Caco-2 (cell line): ENCODE measurements at places on chromosomes 3 and 15. TPM values are rescaled to one million over a fixed set of nuclear protein-coding genes. Genes with fewer than 3 reads are reported as not detected.

DNA sequence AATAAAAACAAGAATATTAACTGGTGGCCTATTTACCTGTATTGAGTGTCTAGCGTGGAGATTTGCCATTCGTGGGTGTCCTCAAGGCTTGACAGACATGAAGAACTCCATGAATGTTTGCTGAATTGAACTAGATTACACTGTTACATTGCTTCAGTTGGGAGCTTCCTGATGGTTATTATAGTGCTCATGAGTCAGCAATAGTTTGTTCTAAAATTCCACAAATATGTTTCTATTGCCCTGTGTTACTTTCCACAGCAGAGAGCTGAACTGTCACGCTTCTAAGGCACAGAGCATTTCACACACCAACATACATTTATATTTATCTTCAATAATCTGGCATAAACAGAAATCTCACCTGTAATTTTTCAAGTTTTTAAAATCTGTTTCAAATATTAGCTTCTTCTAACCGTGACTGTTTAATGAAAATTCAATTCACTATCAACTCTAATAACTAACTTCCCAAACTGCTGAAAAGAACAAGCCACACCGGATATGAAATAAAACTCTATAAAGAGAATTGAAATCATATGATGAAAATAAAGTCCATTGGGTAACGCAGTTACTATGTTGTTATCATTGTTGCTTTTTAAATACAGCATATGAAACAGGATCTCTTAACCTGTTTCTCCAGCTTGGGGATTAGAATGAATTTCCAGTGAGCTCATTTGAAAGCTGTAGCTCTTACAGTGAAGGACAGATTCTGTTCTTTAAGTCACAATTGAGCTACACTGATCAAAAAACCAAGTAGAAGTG lies 61.2 kb upstream of the MCF2L2 start:
- no peaks in the 10 kb centered on the region for H3K27me3 ChIP-seq
- H3K4me1 ChIP-seq, result no peaks in the 10 kb centered on the region
- H3K36me3 ChIP-seq, result no peaks in the 10 kb centered on the region
- H3K4me3 ChIP-seq, result no peak overlapping the region
- H3K27ac ChIP-seq, result no peak overlapping the region
- DNase-seq, result no peak

TYRO3 gene
- 118 and 120 TPM in 2 replicates for total RNA-seq

GLT8D1 gene
- total RNA-seq, result 30.5 and 31.4 TPM in 2 replicates

GRCh38 chr3:67245545-67245944 lies 247.4 kb downstream of the KBTBD8 start:
- H3K36me3 ChIP-seq, result no peaks in the 10 kb centered on the region
- H3K27me3 ChIP-seq, result no peaks in the 10 kb centered on the region
- no peak overlapping the region for H3K4me3 ChIP-seq
- no peak for DNase-seq

DNA sequence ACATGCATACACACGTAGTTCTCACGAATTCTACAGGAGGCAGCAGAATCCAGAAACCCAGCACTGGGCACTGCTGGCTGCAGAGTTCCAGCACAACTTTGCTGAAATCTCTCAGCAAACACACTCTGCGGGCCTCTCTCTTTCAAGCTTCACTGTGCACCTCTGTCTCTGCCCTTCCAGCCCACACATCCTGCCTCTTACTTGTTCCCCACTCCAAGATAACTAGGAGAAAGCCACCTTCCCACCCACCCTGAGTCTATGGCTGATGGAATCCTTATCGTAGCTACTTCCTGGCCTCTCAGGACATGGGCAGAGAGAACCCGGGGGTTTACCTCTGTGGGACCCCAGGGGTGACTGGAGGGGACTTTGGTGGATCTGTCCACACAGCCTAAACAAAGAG lies 11.9 kb downstream of the ANP32A start:
- H3K27me3 ChIP-seq, result no peaks in the 10 kb centered on the region
- peaks cover 14% of the 10 kb centered on the region; the same call in 1 of the 2 replicates for H3K4me1 ChIP-seq
- H3K36me3 ChIP-seq, result no peaks in the 10 kb centered on the region
- peak overlapping the region; percentile 31 for H3K27ac ChIP-seq

DNA sequence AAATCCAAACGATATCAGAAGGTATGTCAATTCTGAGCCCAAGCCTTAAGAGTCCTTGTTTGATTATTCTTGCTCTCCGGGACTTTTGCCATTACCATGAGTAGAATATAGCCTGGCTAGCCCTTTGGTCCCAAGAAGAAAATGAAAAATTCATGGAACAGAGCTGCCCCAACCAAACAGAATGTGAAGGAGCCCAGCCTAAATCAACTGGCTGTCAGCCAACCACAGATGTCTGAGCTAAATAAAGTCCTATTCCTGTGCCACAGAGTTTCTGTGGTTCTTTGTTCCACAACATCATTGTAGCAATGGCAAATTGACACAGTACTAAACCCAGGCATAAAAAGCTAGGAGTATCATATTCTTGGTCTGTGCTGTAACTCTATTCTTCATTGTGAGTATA lies 185.2 kb downstream of the CPNE4 start:
- H3K4me3 ChIP-seq, result no peak overlapping the region
- H3K27me3 ChIP-seq, result no peaks in the 10 kb centered on the region

DNA sequence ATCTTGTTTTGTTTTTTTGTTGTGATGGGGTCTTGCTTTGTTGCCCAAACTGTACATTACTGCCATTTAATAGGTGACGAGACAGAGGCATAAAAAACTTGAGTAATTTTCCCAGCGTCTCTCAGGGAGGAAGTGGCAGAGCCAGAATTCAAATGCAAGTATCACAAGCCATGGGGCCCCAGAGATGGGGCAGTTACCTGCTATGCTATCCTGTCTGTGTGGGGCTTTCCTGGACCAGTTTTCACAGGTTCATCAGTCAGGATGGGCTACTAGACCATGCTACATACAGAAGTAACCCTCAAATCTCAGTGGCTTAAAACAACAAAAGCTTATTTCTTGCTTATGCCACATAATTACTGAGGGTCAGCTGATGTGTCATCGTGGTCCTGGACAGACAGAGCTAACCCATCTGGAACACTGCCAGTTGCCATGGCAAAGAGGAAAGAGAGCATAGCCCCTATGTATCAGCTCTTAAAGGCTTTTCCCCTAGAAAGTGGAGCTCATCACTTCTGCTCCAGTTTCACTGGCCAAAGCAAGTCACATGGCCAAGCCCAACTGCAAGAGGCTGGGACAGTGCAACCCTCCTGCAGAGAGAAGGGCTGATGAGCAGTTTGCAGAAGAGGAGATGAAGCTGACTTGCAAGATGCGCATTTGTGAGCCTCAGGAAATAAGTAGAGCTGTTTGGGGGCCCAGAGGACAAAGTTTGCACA lies 31.7 kb upstream of the SYNM start:
- H3K4me3 ChIP-seq, result no peak overlapping the region
- DNase-seq, result no peak
- H3K27me3 ChIP-seq, result no peaks in the 10 kb centered on the region; the same call in 1 of the 2 replicates
- no peak overlapping the region for H3K27ac ChIP-seq
- no peaks in the 10 kb centered on the region for H3K4me1 ChIP-seq

- no peaks in the 10 kb centered on the region for H3K4me1 ChIP-seq
- H3K36me3 ChIP-seq, result no peaks in the 10 kb centered on the region
- no peak overlapping the region for H3K4me3 ChIP-seq
- H3K27ac ChIP-seq, result no peak overlapping the region
Observed at GRCh38 chr3:157098121-157098822, 61.7 kb downstream of the CCNL1 start.

C3orf49 gene
- not detected in 2 replicates for total RNA-seq

GRCh38 chr3:154970797-154971196 lies 109.3 kb upstream of the MME start:
- H3K4me1 ChIP-seq, result no peaks in the 10 kb centered on the region
- no peak overlapping the region for H3K27ac ChIP-seq
- no peak overlapping the region for H3K4me3 ChIP-seq
- no peaks in the 10 kb centered on the region for H3K27me3 ChIP-seq

FBXW12 gene
- total RNA-seq, result 1.7 and 2.3 TPM in 2 replicates

CHRM5 gene
- not detected in 2 replicates for total RNA-seq

GRCh38 chr3:150411976-150412375 lies 3.9 kb downstream of the TSC22D2 start:
- no peak for DNase-seq
- peak overlapping the region; percentile 59 for H3K27ac ChIP-seq
- H3K36me3 ChIP-seq, result no peaks in the 10 kb centered on the region; the same call in 1 of the 2 replicates
- H3K4me3 ChIP-seq, result peak overlapping the region; percentile 99
- H3K4me1 ChIP-seq, result no peaks in the 10 kb centered on the region

SLC49A4 gene
- total RNA-seq, result 35.0 and 41.6 TPM in 2 replicates

GRCh38 chr15:31503758-31504461 lies 177.3 kb downstream of the KLF13 start:
- no peaks in the 10 kb centered on the region for H3K36me3 ChIP-seq
- no peaks in the 10 kb centered on the region for H3K27me3 ChIP-seq
- no peak overlapping the region for H3K27ac ChIP-seq
- H3K4me3 ChIP-seq, result no peak overlapping the region
- H3K4me1 ChIP-seq, result no peaks in the 10 kb centered on the region
- no peak for DNase-seq

GRCh38 chr3:62193586-62194345 lies 179.6 kb downstream of the FEZF2 start:
- no peak overlapping the region for H3K27ac ChIP-seq
- DNase-seq, result no peak
- H3K4me3 ChIP-seq, result no peak overlapping the region
- H3K4me1 ChIP-seq, result no peaks in the 10 kb centered on the region
- H3K27me3 ChIP-seq, result no peaks in the 10 kb centered on the region
- H3K36me3 ChIP-seq, result no peaks in the 10 kb centered on the region

GRCh38 chr3:97241417-97241816 lies 427.0 kb downstream of the EPHA6 start:
- H3K27ac ChIP-seq, result no peak overlapping the region
- H3K36me3 ChIP-seq, result no peaks in the 10 kb centered on the region
- H3K4me3 ChIP-seq, result no peak overlapping the region
- no peaks in the 10 kb centered on the region for H3K4me1 ChIP-seq
- no peaks in the 10 kb centered on the region for H3K27me3 ChIP-seq

DNA sequence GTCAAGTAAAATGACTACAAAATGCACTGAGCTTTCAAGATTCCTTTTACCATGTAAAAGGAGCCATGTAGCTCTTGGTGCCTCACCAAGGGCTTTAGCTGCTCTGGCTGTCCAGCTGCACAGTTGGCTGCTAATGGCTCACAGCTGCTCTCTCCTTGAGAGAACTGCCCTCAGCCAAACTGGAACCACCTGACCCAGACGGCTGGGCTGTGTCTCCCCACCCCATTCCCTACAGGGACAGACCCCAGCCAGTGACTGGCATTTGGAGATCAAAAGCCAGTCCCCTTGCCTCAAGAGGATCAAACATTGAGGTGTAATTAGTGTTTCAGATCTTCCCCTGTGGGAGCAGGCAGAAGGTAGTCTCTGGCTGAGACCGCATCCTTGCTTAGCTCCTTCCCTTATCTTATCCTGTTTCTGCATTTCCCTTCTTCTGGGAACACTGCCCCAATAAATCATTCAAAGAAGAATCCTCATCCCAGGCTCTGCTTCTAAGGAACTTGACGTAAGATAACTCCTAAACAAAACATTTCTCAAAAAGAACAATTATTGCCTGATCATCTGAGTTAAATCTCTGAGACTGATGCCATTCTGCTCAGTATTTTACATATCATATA lies 28.6 kb upstream of the UBE2E2 start:
- no peak for DNase-seq
- H3K27ac ChIP-seq, result no peak overlapping the region
- no peaks in the 10 kb centered on the region for H3K27me3 ChIP-seq
- no peaks in the 10 kb centered on the region for H3K4me1 ChIP-seq

CHDH gene
- total RNA-seq, result 30.5 and 32.4 TPM in 2 replicates

GRCh38 chr3:24573576-24573975 lies 78.9 kb upstream of the THRB start:
- no peak overlapping the region for H3K27ac ChIP-seq
- H3K4me3 ChIP-seq, result no peak overlapping the region
- no peaks in the 10 kb centered on the region for H3K27me3 ChIP-seq
- H3K4me1 ChIP-seq, result no peaks in the 10 kb centered on the region
